ENCODE measurements at places on chromosomes 3 and 15.

- no peak for DNase-seq
Measured at GRCh38 chr15:34616613-34617012, 33.2 kb upstream of the GOLGA8B start.

GRCh38 chr15:50697109-50697797 lies 10.7 kb upstream of the TRPM7 start:
- no peak for DNase-seq

- DNase-seq: no peak
Measured at GRCh38 chr3:128710816-128711433, 15.1 kb upstream of the RAB7A start.

GRCh38 chr3:141853629-141854168 lies 22.7 kb upstream of the ATP1B3 start:
- no peak for DNase-seq

GRCh38 chr15:59473226-59473625 lies 35.2 kb downstream of the FAM81A start:
- DNase-seq: no peak

DNA sequence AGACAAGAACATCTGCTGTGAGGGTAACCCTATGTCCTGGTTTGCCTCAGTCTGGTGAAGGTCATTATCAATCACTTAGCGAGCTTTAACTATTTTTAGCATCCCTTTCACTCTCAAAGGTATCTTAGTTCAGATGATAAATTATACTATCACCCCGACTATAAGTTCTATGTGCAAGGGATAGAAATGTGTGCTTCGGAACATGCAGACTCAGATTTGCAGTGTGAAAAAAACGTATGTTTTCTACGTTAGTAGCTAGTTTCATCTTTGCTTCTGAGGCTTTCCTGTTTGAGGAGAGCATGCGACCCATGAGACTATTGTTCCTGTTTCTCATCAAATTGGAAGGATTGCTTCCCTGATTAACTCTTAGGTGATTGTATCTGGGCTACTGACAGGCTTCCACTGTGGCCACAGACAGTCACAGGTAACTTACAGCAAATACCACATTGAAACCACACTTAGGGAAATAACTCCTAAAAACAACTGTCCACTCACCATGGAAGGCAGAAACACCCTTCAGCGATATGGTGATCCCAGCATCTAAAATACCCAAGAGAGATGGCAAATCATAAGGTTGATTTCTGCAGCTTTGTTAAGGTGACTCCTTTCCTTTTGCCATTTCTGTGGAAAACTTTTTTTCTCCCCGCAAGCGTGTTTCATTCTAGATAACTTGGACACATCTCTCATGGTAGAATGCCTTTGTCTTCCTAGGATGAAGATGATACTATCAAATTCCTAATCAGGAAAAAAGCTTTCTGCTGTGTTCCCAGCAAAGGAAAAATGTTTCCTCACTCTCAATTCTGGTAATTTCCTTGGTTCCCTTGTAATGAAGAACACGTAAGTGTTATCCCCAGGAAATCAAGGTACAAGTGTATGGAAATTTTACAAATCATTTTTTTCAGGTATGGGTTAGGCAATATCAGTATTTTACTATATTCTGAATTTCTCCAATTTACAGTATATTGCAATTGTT lies 5.2 kb downstream of the GCSAM start:
- DNase-seq: no peak

DNA sequence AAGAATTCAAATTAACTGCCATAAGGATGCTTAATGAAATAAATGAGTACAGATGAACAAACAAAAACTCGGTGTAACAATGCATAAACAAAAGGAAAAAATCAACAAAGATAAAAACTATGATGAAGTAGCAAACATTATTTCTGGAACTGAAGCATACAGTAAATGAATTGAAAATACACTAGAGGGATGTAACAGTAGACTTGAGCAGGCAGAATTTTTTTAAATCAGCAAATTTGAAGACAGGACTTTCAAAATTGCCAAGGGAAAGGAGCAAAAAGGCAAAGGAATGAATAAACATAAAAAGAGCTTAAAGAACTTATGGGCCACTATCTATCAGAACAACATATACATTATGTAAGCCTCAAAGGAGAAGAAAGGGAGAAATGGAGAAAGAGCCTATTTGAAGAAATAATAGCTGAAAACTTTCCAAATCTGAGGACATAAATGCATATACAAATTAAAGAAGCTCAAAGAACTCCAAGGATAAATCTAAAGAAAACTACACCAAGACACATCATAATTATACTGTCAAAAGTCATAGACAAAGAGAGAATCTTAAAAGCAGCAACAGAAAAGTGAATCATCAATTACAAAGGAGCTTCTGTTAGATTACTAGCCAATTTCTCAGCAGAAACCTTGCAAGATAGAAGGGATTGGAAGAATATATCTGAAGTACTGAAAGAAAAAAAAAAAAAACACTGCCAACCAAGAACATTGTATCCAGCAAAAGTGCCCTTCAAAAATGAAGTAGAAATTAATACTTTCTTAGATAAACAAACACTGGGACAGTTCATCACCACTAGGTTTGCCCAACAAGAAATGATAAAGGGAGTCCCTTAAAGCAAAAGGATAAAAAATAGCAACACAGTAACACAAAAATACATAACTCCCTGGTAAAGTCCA lies 15.5 kb downstream of the TOP2B start:
- DNase-seq: no peak

- DNase-seq: no peak
Measured at GRCh38 chr3:157618075-157618760, 115.0 kb upstream of the VEPH1 start.

DNA sequence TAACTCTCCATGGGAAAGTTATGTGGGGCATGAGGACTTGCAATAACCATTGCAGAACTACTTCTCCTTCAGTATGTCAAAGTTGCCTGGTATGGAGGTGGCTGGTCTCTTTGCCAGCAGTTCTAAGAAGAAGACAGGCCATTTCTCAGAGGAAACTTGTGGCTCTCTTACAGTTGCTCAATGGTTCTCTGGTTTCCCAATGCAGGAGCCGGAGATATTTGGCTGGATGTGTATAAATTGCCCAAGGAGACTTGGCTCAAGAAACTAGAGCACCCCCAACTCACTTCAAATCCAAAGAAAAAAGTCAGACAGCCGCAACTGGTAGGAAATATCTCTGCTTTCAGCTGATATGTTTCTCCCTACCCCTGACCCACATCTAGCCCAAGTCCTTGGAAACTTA lies 24.2 kb downstream of the WDR93 start:
- no peak for DNase-seq

DNA sequence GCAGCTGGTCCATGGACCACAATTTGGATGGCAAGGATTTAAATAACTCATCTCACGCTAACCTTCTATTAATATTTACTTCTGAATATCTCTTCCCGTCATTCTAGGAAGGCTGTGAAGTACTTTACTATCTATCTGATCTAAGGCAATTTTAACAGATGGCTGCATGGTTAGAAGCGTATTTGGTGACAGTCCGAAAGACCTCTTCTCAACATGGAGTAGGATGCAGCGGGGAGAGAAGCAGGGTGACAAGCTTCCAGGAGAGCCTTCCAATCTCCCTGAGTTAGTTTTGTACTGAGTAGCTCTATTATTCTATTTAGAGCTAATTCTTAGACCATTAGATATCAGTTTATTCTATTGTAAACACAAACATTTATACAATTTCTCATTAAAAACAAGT lies 309.4 kb downstream of the PLCL2 start:
- DNase-seq: no peak

GRCh38 chr3:22353126-22353525 lies 602.1 kb upstream of the ZNF385D start:
- no peak for DNase-seq

DNA sequence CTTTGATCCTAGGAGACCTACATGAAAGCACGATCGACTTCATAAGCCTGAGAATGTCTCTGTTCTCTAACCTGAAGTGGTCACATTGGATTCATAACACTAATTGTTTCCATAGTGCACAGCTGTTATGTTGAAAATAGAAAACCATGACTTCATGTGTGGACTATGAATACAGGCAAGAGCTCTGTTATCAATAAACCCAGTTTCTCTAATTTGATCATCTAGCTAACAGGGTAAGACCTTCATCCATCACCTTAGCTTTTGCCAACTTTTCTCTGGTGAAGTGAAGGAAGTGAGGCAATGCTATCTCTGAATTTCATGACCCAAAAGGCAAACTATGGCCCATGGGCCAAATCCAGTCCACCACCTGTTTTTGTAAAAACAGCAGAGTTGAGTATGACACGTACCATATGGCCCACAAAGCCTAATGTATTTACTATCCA lies 27.2 kb downstream of the ABI3BP start:
- DNase-seq: no peak

- no peak for DNase-seq
Measured at GRCh38 chr3:73086071-73086494, 24.6 kb downstream of the EBLN2 start.

DNA sequence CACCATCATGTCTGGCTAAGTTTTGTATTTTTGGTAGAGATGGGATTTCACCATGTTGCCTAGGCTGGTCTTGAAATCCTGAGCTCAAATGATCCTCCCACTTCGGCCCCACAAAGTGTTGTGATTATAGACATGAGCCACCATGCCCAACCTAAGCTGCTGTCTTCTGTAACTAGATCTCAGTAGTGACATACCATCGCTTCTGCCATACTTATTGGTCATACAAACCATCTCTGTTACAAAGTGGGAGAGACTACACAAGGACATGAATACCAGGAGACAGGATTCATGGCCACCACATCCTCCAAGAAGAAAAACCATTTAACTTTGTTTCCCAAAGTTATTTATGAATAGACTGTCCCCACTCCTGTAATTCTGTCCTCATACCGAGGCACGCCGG lies 81.3 kb downstream of the SMAD6 start:
- no peak for DNase-seq

DNA sequence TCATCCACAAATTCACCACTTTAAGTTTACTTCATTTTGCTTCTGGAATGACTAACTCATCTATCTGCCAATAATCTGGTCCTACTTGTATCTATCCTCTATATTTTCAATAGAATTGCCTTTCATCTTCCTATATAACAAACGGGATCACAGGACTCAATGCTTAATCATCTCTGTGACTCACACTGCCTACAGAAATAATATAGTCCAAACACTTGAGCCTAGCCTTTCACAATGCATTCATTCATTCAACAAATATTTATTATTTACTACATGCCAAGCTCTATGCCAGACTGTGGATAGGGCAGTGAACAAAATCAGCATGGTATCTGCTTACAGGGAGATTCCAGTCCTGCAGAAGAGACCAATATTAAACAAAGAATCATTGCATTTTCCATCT lies 16.6 kb upstream of the AGTR1 start:
- DNase-seq: no peak

DNA sequence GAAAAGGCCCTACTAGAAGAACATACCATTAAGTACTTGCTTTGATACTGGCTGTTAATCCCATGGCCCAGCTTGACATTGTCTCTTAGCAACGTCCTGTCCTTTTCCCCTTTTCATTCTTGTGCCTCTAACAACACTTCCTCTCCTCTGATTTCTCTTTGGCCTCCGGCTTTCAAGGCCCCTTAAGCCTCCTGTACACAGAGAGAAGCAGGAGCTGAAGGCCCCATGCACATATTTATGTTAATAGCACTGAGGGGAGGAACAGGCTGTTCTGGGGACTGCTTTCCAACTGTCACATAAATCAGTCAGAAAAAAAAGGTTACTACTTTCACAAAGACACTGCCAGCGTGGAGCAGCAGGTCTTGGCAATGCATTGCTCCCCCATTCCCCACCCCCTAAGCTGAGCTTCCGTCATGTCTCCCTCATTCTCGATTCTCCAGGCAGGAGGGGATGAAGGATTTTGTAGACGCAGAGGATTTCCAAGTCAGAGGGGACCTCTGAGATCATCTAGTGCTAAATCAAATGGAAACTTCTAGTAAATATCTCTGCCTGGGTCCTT lies 257.4 kb upstream of the ADAMTS9 start:
- peak; percentile 36 for DNase-seq

DNA sequence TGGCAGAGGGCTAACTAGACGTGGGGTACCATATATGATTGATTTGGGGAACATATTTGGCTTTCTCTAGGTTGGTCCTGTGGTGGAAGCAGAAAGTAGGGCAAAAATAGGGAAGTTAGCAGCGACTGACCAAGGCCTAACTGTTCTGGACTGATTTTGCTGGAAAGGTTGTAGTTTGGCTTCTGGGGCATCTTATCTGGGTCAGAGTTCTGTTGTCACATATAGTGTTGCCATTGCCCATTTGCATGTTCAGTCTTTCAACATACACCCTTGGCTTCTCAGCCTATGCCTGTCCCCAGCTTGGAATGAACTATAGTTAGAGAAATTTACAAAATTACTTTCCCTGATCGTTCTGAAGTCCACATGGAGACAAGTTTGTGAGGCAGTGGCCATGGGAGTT lies 426.5 kb downstream of the TBC1D5 start:
- DNase-seq: no peak

DNA sequence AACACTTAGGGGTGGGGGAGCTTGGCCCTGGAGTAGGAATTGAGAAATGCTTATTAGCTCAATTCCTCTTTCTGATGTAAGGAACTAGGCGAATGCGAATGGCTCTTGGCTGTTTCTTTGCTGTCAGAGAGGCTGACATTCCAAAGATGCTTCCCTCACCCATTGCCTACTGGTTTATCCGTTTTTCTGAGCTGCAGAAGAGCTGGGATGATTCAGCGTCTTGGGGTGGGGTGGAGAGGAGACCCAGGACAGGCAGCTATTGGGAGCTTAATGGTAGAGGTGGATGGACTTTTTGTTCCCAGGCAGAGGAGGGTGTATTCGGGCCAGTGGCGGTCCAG lies 9.8 kb downstream of the PLEKHO2 start:
- peak; percentile 70 for DNase-seq

- no peak for DNase-seq
Measured at GRCh38 chr15:69608661-69609060, 156.0 kb downstream of the RPLP1 start.

- DNase-seq: no peak
Measured at GRCh38 chr15:91873138-91873536, 19.6 kb downstream of the SLCO3A1 start.

GRCh38 chr3:17442332-17443049 lies 299.9 kb downstream of the TBC1D5 start:
- DNase-seq: no peak

DNA sequence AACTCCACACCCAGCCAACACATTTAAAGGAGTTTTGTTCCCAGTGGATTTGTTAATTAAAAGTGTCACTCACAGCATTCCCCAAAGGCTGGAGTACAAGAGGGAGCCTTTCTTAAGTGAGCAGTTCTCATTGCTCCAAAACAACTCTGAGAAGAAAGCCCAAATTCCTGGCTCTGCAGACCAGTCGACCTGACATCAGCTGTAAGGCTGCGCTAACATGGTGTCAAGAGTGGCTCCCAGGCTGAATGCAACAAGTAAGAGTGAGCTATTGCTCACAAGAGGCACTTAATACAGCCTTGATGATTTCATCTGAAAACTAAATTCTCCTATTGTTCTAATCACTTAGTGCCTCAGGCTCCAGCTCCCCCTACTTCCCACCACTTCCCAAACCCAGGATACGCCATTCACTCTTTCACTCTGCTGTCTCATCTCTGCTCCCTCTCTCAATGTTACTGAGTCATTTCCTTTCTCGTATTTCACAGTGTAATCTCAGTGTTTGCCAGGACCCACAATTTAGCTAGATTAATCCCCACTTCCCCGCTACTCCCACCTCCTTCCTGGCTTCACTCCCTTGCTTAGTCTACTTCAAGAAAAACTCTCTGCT lies 81.8 kb downstream of the WWTR1 start:
- no peak for DNase-seq

- DNase-seq: no peak
Measured at GRCh38 chr3:17936736-17937480, 194.5 kb upstream of the TBC1D5 start.

Data from tibial artery (tissue), 4 donors.